SK-N-SH treated with all-trans-retinoic acid at 6 μM for 48 hours (cell line): ENCODE measurements at places on chromosomes 13 and 19.

DNA sequence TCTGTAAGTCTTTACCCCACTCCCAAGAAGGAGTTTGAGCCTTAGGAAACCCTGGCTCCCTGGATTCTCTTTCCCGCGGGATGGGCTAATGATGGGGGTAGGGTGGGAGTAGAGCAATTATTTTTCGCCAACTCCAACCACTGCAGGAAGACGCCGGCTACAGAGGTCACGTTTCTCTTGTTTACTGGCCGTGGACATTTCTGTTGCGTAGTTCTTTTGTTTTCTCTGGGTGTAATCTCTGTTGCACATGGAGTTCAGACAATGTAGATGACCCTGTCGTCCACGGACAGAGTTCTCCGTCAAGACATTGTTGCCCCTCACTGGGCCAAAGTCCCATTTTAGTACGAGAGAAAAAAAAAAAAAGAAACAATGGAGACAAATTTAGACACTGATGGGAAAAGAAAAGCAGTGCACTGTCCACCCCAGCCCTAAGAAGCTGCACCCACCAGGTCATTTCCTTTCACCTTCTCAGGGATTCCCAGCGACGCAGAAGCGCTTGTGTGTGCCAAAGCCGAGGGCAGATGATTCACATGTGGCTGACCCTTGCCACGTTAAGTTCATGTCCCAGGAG lies 133.9 kb upstream of the ARGLU1 start:
- no peak for ATAC-seq

DNA sequence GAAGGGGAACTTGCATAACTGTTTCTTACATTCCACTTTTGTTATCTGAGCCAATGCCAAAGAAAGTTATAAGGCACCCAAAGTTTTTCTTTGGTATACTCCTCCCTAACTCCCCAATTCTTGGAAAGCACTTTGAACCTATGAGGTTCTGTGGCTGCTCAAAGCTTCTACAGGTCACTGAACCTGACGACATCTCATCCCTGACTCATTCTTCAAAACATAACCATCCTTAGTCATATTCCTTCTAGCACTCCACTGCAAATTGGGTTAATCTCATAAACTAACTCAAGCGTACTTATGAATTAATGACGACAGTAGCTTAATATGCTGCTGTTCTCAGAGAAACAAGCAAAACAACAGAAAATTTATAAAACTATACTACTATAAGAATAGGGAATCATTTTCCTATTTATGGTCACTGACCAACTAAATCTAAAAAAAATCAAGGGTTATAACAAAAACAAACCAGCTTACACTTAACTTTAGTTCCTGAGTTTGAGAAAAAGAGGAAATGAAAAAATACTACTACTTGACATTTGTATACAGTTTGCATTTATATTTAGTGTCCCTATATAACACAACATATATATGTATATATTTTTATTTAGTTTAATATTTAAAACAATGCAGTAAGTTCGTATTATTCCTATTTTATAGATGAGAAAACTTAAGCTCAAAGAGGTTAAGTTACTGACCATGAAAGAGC lies 69.1 kb downstream of the CAB39L start:
- peak; percentile 82 for ATAC-seq

DNA sequence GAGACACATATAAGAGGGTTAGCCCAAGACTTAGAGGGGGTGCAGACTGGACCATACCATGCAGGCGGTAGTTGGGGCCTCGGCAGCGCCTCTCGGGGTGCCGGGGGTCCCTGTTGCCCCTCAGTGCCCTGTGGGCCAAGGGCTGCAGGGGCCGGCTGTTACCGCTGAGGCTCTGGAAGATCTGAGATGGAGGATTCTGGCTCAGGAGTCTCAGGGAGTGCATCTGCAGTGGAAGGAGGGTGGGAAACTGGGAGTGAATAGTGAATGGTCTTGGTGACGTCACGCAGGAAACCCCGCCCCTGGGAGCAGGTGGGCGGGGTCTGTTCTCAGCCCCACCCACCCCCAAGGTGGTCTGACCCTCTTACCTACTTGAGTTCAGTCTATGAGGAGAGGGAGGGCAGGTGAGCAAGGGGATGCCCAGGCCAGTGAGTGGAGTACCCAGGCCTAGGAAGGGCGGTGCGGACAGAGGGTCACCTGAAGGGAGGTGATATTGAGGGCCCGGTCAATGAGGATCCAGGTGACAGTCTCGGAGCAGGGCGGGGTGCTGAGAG lies 1.7 kb upstream of the DBP start:
- ATAC-seq, result no peak

- ATAC-seq, result no peak
Measured at GRCh38 chr19:38059897-38060296, 152.9 kb downstream of the SIPA1L3 start.
